Activated T-cell treated with anti-CD3 and anti-CD28 coated beads, Interleukin-2, amount 50 U/mL, for 72 hours (primary cell): ENCODE measurements at places on chromosomes 5 and 9. TPM values are rescaled to one million over a fixed set of nuclear protein-coding genes. Genes with fewer than 3 reads are reported as not detected.
A peak's percentile ranks its signal among the peaks of the same experiment; 100 is the strongest.

OR1J2 gene
- not detected for total RNA-seq

TXNDC8 gene
- total RNA-seq: not detected

GRCh38 chr9:79985264-79985663 lies 413.5 kb downstream of the TLE4 start:
- no peak for DNase-seq

GRCh38 chr5:32076699-32077695 lies 97.1 kb downstream of the GOLPH3 start:
- peak; percentile 34 for DNase-seq

CNTFR gene
- not detected for total RNA-seq

- DNase-seq: no peak
These were observed 301.4 kb upstream of the RFX3 start for GRCh38 chr9:3827175-3827574.
